Activated naive CD4-positive, alpha-beta T cell treated with anti-CD3 and anti-CD28 coated beads for 36 hours (primary cell): ENCODE measurements at places on chromosomes 2 and 18.

DNA sequence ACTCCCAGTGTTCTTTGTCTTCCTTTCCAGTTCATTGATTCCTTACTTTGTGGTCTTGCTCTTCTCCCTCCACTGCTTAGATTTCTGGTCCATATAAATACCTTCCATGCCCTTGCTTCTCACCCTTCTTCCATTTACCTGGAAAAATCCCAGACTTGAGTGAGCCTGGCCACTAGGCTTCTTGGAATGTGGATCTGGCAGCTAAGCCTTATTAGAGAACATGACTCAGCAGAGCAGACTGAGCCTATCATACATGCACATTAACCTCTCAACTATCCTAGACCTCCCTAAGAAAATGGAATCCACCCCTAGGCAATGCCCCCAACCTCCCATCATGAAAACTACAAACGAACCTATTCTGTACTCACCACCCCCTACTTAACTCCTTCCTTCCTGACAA lies 127.7 kb downstream of the RHBDD1 start:
- DNase-seq, result no peak

- no peak for DNase-seq
Measured at GRCh38 chr18:2448565-2449151, 122.6 kb downstream of the METTL4 start.

GRCh38 chr2:170461889-170462288 lies 253.2 kb upstream of the SP5 start:
- DNase-seq, result no peak

- DNase-seq, result no peak
Measured at GRCh38 chr2:151150331-151151320, 111.0 kb downstream of the RBM43 start.

DNA sequence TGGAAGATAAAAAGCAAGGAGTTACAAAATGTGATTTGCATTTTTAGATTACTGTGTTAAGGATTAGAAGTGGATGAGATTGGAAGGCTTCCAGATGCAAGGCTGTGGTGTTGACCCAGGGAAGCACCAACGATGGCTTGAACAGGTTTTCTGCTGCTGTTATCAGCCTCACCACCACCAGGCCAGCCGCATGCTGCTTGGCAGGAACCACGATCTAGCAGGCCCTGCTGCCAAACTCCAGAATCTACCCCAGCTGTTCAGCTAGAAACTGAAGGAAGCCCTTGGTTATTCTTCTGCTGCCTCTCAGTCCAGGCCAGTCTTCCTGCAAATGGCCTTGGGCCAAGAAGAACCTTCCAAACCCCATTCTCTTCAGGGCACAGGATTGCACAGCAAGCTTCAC lies 133.9 kb downstream of the MTCL1 start:
- DNase-seq, result no peak

- peak; percentile 89 for DNase-seq
Measured at GRCh38 chr18:79394534-79395307, 1.0 kb upstream of the NFATC1 start.
